ENCODE measurements at places on chromosomes 12 and 14.

DNA sequence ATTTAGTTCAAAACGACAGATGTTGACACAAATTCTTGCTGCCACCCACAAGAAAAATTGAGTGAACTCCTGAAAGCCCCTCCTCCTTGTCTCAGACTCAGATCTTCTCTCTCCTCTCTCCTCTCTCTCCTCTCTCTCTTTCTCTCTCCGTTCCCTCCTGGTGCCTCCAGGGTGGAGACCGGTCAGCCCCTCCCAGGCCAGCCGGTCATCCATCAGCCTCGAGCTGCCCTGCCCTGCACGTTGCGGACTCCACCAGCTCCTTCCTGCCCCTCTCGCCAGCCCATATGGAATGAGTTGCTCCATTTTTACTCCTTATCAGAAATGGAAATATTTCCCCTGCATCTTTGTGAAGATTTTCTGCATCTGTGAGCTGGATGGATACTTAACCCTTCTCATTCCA, 103.8 kb downstream of the TBX5 start:
- no peak for DNase-seq

DNA sequence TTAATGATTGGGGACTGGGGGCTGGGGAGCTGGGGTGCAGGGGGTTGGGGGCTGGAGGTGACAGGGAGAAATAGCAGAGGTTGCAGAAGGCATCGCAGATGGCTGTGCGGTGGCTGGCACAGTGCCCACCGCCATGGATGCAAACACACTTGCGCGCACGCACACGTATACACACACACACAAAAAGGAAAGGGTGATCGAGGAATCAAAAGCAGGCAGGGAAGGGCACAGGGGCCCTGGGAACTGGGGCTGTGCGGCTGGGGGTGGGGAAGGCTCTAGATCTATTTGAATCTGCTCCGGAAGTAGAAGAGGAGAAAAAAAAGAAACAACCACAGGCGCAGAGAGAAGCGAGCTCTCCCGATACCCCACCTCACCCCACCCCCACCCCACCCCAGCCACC, 39.4 kb downstream of the ZFHX2 start:
- no peak for DNase-seq

DNA sequence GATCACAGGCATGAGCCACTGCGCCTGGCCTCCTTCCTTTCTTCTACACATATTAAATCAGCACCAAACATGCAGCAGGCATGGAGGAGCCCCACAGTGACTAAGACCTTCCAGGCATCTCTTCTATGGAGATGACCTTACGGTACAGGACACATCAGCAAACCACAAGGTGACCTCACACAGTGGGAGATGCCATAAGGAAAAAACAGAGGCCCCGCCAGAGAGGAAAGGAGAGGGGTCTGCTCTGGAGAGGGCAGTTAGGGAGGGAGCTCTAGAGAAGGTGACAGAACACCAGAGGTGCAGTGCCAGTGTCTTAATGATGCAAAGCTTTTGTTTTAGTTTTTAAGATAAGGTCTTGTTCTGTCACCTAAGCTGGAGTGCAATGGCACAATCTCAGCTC, 81.1 kb upstream of the ESRRB start:
- DNase-seq: no peak

- DNase-seq: peak; percentile 50
These were observed 6.0 kb downstream of the CLMN start for GRCh38 chr14:95313707-95314106.

- DNase-seq: no peak
These were observed 10.2 kb downstream of the PPFIBP1 start for GRCh38 chr12:27534060-27534764.

- DNase-seq: no peak
These were observed 789.4 kb upstream of the TBX3 start for GRCh38 chr12:115473257-115473956.

DNA sequence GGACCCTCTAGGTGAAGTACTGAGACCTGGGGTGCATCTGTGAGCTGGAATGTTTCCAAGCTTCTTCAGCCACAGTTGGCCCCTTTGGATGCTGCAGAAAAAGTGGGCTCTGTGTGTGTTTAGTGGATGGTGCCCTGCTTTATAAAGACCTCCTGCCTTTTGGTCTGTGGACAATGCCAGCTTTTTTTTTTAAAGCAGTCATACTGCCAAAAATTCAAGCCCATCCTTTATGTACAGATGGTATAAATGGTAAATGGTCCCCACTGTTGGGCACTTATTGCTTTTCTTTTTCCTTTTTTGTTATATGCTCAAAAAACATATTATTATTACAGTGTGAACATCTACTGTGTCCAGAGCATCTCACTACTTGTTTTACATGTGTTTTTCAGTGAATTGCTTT, 81.1 kb downstream of the SMOC1 start:
- DNase-seq: no peak

- DNase-seq: no peak
These were observed 97.0 kb downstream of the SCARB1 start for GRCh38 chr12:124766727-124767065.

DNA sequence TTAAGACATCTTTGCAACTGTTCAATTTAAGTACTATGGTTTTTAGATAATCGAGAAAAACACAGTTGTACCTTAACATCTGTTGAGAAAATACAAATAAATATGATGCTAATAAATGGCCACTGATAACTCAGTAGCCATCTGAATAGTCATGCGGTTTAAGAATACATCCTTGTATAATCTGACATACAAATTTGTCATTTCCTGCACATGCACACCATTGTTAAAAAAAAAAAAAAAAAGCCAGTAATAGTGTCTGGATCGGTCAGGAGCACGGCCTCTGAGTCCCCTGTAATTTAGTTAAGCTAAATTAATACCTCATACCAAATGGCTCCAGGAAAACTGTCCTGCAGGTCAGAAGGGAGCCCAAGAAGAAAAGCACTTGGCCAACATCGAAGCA, 16.8 kb downstream of the RFC5 start:
- no peak for DNase-seq

GRCh38 chr12:100031836-100032235, 47.1 kb upstream of the ANKS1B start:
- no peak for DNase-seq

GRCh38 chr12:110365489-110366320, 37.8 kb downstream of the ANAPC7 start:
- no peak for DNase-seq

GRCh38 chr12:42963988-42964387, 374.4 kb upstream of the PRICKLE1 start:
- no peak for DNase-seq

DNA sequence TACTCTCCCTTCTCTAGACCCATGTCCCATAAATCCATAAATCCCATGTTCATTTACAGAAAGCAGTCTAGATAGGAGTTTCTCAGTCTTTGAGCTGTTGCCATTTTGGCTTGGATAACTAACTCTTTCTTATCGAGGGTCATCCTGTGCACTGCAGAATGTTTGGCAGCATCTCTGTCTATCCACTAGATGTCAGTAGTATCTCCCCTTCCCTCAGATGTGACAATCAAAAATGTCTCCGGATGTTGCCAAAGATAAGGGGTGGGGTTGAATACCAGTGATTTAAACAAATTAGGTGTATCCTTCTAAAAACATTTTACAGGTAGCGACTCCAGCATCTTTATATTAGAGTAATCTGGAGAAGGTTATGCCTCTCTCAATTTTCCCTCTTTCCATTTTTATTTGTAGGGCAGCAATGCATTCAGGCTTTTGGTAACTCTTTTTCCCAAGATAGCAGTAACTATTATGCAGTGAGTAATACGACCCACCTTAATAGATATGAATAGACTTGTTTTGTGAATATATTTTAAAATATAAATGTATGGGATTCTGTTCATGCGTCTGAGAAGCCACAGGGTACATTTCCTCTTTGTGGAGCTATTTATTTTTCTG, 100.7 kb downstream of the LRRK2 start:
- no peak for DNase-seq

GRCh38 chr12:57541001-57541400, 6.0 kb downstream of the DCTN2 start:
- DNase-seq: no peak

DNA sequence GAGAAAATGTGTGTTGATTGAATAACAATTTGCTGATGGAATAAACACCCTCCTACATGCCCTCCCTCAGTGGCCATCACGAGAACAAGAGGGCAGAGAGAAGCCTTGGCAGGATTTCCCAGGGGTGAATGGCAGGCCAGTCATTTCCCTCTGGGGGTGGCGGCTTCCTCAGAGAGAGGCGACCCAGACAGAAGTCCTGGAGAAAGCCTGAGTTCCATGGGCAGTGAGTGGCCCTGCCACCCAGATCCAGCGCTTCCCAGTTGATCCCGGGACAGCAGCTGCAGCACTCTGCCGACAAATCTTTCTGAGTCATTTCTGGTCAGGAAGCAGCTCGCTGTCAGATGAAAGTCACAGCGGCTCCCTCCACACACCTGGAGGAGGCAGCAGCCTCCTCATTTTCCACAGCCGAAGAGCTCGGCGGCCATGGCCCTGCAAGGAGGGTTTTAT, 123.0 kb downstream of the SCARB1 start:
- no peak for DNase-seq

DNA sequence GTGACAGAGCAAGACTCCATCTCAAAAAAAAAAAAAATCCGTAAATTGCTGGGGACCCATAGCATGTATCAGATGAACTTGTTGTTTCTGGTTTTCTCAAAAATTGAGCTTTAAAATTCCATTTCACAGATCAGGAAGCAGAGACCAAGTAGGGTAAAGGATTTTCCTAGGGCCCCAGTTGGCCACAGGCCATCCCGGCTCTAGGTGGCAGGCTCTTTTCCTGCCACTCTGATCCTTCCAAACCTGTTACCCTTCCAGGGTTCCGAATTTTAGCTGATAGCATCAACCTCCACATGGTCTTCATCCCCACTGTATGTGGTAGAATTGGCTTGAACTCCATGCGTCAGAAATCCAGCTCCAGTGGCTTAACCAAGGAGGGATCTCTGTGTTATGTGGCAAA, 36.1 kb upstream of the BDKRB2 start:
- no peak for DNase-seq

DNA sequence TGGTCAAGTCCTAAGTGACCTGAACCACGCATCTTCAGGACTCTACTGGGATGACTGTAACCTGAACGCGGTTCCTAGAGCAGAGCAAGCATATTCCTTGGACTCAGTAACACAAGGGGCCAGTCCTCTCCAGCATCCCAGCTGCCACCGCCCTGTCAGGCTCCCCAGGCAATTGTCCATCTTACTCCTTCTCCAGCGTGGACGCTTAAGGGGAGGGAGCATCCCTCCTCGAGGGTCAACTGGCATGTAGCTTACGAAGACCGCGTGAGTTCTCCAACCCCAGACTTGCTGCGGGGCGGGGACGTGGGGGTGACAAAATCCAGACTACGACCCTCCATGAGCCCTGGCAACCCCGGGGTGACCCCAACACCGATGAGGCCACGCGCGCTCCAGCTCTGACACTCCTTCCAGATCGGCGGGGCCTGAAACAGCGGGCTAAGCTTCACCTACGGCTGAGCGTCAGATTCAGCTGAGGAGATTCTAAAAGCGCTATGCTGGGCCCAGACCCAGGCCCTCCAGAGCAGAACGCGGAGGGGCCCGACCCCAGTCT, 846 bp upstream of the MTHFD1 start:
- DNase-seq: peak; percentile 11

- no peak for DNase-seq
These were observed 170.2 kb downstream of the ERC1 start for GRCh38 chr12:1161197-1161596.

- DNase-seq: no peak
These were observed 345.0 kb downstream of the ATP23 start for GRCh38 chr12:58286353-58286752.

DNA sequence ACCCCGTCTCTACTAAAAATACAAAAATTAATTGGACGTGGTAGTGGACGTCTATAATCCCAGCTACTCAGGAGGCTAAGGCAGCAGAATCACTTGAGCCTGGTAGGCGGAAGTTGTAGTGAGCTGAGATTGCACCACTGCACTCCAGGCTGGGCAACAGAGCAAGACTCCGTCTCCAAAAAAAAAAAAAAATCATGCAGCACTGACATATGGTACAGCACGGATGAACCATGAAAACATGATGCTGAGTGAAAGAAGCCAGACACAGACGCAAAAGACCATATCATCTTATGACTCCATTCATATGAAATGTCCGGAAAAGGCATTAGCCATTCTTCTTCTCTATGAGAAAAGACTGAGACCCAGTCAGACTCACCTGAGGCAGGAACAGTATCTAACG, 50.4 kb downstream of the PITPNM2 start:
- DNase-seq: no peak

DNA sequence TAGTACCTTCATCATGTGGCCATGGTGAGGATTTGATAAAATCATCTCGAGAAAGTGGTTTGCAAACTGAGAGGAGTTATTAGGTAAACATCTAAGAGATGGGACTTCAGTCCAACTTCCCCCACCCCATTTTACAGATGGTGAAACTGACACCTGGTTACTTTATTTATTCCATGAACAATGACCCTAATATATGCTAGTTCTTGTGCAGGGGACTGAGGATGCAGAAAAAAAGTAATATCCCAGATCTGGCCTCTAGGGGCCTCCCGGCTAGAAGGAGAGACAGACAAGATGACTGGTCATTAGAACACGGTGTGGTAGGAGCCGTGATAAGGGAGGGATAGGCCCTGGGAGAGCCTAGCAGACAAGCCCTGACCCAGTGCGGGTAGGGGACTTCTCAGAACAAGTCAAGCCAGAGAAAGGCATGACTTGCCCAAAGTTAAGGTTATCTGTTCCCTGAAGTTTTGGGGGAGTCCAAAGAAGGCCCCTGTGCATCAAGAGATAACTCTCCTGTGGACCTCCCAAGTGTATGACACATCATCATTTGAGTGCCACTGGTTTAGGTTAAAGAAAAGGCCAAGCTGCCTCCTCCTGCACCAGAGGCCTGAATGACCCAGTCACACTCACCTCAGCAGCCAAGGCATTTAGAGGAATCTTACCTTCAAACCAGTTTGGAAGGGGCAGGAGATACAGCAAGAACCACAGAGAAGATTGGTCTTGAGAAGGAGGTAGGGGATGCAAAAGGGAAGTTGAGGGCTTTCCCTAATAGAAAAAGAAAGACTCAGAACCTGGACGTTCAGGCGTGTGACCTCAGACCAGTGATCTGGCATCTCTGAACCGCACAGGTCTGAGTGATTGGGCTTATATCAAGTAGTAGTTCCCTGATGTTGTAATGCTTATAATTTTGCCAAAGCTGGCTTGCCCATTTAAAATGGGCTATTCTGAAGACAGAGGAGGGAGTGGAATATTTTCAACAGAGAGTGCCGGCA, 1.6 kb downstream of the CMKLR1 start:
- DNase-seq: no peak
